ENCODE measurements at places on chromosomes 2 and 18. TPM values are rescaled to one million over a fixed set of nuclear protein-coding genes. Genes with fewer than 3 reads are reported as not detected.

DNA sequence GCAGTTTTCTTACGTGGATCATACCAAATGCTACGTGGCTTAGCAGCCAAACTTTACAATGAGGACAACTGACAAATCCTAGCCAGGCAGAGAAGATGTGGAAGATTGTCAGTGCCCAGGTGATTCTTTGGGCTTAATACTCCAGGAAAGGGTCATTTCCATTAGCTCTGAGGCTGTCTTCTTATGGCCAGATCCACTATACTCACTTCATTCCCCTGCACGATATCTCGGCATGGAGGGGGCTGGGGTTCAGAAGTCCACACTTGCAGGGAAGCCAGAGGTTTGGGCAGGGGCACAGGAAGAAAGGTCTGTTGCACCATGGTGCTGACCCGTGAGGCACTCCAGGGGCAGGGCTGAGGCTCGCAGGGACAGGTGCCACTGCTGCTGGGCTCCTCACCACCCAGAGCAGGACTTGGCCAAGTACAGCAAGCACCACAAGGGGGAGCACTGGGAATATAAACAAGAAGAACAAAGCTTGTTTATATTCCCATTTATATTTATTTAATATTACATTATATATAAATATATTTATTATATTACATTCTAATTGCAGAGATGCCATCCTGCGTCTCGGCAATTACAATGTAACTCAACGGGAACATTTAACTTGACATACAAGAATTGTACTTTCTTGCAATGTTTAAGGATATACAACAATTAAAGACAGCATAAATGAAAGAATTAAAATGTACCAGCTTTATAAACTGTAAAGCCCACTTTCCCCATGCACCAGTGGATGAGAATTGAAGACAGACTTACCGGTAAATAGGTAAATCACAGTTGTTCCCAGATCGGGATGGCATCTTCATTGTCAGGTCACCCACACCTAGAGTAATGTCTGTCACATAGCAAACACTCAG, 27.2 kb downstream of the CLUL1 start:
- DNase-seq: peak; percentile 81

MAP2 gene
- 3.7 TPM for total RNA-seq

ADGRF3 gene
- total RNA-seq: 0.48 TPM

GRCh38 chr2:233429175-233429897, 75.0 kb downstream of the DGKD start:
- DNase-seq: no peak

INHBB gene
- total RNA-seq: 0.14 TPM

GRCh38 chr18:12359515-12359927, 17.5 kb downstream of the AFG3L2 start:
- no peak for DNase-seq

FAM161A gene
- 12.4 TPM for total RNA-seq

GRCh38 chr2:196376984-196377877, 205.9 kb upstream of the STK17B start:
- DNase-seq: no peak

Measured in WTC11 (cell line).